Activated T-cell treated with anti-CD3 and anti-CD28 coated beads, Interleukin-2, amount 50 U/mL, for 4 hours (primary cell): ENCODE measurements at places on chromosomes 6 and 20. TPM values are rescaled to one million over a fixed set of nuclear protein-coding genes. Genes with fewer than 3 reads are reported as not detected.

The BPI gene
- not detected for total RNA-seq

- DNase-seq: no peak
These were observed 1.9 kb downstream of the TRIB3 start for GRCh38 chr20:382291-383115.

DNA sequence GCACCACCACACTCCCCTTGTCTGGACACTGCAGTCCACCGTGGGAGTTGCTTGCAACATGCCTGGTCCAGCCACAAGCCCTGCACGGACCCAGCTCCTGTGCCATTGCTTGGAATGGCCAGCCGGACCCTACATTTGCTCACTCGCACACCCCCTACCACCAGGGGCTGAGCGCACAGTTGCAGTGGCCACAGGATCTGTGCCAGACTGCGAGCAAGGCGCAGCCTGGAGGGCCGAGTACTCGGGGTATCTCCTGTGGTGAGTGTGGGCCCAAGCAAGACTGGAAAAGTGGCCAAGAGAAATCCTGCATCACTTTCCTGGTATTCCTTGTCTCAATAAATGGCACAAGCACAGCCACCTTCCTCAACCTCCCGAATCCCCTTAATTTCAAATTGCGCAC is 85.4 kb upstream of the SAMD5 start:
- DNase-seq: no peak

GRCh38 chr6:1759870-1760269 is 150.2 kb downstream of the FOXC1 start:
- DNase-seq: no peak

DNA sequence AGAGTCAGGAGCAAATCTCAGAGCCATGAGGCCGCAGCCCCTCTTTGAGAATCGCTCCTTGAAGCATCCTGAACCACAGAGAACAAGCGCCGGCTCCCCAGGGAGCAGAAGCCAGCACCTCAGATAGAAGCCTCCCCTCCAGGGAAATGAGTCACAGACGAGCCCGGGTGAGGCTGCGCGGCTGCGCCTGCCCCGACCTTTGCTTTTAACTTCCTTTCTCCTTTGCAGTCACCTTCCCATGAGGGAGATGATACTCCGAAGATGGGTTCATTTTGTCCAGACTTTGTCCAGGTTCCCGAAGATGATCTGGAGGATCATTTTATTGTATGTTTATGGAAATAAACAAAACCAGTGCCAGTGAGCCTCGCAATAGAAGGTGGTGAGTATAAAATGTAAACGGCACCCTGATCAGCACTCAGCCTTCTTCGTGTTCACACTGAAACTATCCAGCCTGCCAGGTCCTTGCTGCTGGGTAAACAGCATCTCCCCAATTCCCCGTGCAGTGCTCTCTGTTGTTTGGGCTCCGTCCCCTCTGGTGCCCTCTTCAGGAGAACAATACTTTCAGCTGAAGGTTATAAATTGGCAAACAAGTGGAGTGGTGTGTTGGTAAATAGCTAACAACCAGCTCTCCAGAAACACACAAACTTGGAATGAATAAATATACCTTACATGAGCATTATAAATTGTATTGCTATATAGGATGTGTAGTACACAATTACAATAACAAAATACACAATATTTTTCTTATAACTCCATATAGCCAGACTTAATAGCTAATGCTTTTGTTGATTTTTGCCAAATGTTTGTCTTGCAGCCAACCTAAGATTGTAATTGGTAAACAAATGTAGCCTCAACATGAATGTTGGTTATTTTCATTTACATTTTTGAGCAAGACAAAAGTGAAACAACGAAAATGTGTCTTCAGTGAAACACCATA is 41.4 kb upstream of the TMEM181 start:
- peak; percentile 40 for DNase-seq
